ENCODE measurements at places on chromosomes 5 and 9.

DNA sequence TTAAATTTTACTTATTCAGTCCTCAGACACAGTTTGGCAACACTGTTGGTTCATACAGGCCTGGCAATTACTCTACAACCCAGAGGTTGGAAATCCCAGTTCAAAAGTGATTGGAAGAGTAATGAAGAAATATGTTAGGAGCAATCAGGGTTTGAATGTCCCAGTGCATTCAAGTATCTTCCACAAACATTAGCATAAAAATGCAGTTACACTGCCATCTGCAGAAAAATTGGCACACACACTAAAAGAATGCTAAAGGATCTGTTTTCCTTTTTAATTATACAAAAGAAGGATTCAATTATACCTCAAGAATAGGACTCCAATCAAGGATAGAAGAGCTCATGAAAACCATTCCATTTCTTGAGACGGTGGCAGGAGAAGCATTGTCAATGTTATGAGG, 130.2 kb downstream of the DNAH5 start:
- DNase-seq = peak; percentile 1

GRCh38 chr5:139369181-139369580, 13.9 kb downstream of the SLC23A1 start:
- peak; percentile 64 for DNase-seq

DNA sequence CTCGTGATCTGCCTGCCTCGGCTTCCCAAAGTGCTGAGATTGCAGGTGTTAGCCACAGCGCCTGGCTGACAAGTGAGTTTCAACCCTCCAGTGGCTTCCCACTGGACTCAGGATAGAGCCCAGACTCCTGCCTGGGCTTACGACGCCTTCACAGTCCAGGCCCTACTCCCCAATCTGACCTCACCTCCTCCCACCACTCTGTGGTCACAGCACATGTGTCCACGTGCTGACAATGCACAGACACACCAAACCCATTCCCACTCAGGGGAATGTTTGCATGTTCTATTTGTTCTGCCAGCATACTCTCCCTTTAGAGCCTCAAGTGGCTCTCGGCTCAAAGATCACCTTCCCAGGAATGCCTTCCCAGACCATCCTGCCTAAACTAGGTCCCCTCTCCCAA, 31.1 kb upstream of the TRIM14 start:
- DNase-seq = no peak

DNA sequence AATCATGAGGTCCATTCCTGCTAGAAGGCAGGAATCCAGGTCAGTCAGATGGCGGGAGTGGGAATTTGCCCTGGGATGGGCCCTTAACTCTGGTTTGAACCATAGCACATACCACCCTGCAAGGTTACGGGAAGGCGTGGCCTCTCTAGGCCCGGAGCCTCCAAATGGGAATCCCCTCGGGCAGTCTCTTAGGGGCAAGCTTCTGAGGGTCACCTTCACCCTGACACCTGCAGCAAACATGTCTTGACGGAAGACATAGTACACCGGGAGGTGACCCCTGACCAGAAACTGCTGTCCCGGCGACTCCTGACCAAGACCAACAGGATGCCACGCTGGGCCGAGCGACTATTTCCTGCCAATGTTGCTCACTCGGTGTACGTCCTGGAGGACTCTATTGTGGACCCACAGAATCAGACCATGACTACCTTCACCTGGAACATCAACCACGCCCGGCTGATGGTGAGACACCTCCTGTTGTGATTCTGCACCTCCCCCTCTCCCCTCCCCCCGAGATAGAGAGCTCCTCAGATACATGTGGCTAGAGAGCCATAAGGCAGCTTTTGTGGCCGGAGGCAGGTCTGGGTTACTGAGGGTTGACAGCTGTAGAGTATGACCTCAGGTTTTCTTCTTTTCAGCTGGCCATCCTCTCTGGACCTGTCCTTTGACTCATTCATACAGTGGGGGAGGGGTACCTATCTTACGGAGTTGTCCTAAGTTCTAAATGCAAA, 957 bp downstream of the PRELID1 start:
- peak; percentile 41 for DNase-seq

GRCh38 chr9:33498387-33498786, 24.7 kb upstream of the NOL6 start:
- DNase-seq = no peak

Measured in fibroblast of mammary gland (primary cell).